ENCODE measurements at places on chromosomes 6 and 20.

DNA sequence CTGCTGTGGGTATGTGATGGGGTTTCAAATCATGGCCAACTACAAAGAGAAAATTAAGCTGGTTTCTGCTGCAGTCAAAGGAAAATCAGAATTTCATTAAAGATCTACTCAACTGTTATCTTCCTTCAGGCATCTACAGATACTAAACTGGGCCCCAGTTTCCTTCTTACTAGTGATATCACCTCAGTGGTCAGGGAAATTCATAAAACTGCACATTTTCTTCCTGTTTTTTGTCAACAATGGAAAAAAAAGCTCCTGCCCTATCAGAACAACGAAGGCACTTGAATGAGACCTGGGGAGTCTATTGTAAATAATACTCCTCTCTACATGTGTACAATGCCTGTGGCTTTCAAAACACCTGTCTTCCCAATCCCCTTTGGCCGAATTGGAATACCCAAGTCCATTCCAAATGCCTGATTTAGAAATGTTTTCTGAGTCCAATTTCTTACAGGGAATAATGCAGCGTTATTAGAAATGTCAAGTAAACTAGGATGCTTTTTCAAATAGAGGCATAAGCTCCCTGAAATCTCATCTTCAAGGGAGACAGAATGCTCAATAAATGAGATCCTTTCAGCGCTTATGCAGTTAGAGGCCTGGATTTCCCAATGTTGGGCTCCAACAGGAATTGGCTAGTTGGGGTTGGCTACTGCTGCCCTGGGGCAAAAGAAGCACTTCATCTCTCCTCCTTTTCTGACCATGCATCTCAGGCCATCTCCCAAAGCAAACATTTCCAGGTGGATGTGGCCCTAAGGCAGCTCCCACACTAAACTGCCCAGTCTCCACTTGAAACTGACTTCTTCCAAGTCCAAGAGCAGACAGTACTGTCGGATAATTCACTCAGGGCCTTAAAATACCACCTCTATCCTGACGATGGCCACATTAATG lies 143.3 kb downstream of the NFATC2 start:
- no peak for DNase-seq

GRCh38 chr20:37319151-37319671 lies 26.7 kb upstream of the SRC start:
- DNase-seq, result no peak

- DNase-seq, result no peak
Measured at GRCh38 chr6:119350202-119350951, 816 bp upstream of the MAN1A1 start.

DNA sequence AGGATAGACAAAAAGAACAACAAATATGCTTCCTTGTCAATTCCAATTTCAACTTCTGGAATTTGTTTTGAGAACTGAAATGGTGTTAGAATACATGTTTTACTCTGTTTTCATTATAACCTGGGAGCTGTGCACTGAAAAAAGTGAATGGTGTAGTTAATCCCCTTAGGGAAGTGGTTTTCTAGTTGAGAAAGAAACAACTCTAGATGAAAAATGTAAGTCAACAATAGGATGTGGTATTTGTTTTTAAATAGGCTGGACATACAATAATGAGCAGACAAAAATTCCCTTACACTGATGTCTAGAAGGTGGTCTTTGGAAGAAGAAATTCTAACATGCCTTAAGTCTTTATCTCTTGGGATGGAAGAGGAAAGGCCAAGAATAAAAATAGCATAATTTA lies 59.9 kb upstream of the TINAG start:
- DNase-seq, result no peak

DNA sequence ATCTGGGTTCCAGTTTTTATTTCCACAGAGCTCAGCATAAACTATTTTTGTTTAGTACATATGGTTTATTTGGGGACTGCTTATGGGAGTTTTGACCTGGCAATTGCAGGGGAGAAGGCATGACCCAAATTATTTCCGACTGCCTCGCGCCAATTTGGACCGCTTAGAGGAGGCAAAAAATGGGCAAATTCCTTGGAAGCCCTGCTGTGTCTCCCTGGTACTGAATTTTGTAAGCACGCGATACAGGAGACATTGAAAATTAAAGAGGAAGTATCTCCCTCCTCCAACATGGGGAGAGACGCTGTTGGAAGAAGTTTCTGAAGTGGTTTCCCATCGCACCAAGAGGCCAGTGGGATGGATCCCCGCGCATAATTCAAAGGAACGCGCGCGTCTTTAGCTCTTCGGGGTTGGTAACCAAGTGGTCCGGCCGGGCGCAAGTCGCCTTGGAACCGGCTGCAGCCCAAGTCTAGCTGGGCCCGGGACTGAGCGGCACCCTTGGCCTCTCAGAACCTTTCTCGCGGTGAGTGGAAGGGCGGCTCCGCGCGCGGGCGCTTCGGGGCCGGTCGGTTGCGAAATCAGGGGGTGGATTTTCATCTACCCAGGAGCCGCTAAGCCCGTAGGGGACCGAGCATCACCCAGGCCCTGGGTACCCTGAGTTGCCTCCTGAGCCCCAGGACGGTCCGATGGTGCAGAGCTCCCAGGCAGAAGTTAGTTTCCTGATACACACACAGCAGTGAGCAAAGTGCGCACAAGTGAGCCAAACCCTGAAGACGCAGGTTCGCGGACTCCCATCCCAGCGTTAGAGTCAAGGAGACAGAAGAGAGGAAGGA lies 6.2 kb downstream of the NKX2-2 start:
- DNase-seq, result no peak

- no peak for DNase-seq
Measured at GRCh38 chr20:1835186-1836035, 59.8 kb upstream of the SIRPA start.

- DNase-seq, result no peak
Measured at GRCh38 chr6:99130897-99131873, 183.4 kb upstream of the FBXL4 start.

DNA sequence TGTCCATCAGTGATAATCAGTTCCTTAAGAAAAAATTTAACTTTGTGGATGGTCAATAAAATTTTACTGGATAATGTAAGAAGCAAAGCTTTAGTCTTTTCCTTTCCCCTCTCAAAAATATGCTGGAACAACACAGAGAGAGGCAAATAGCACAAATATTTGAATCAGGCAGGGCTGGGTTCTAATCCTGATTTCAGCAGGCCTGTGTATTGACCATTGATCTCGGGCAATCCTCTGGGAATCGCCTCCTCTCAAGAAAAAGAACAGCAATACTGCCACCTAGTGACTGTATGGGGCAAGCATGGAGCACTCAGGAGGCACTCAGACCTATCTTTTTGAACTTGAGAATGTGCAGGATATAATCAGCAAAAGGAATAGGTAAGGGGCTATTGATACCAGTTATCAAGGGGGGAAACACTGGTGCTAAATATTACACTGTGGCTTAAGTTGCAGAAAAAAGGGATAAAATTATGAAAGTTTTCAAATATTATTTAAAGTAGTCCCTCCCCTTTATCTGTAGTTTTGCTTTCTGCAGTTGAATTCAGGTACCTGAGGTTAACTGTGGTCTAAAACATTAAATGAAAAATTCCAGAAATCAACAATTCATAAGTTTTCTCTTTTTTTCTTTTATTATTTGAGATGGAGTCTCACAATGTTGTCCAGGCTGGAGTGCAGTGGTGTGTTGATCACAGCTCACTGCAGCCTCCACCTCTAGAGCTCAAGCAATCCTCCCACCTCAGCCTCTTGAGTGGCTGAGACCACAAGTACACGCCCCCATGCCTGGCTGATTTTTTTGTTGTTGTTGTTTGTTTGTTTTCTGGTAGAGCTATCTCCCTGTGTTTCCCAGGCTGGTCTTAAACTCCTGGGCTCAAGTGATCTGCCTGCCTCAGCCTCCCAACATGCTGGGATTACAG lies 91.8 kb upstream of the NHSL1 start:
- DNase-seq, result peak; percentile 30

- DNase-seq, result no peak
Measured at GRCh38 chr6:113857556-113858479, 673 bp downstream of the MARCKS start.

- no peak for DNase-seq
Measured at GRCh38 chr6:133594652-133595110, 294.2 kb upstream of the TCF21 start.

DNA sequence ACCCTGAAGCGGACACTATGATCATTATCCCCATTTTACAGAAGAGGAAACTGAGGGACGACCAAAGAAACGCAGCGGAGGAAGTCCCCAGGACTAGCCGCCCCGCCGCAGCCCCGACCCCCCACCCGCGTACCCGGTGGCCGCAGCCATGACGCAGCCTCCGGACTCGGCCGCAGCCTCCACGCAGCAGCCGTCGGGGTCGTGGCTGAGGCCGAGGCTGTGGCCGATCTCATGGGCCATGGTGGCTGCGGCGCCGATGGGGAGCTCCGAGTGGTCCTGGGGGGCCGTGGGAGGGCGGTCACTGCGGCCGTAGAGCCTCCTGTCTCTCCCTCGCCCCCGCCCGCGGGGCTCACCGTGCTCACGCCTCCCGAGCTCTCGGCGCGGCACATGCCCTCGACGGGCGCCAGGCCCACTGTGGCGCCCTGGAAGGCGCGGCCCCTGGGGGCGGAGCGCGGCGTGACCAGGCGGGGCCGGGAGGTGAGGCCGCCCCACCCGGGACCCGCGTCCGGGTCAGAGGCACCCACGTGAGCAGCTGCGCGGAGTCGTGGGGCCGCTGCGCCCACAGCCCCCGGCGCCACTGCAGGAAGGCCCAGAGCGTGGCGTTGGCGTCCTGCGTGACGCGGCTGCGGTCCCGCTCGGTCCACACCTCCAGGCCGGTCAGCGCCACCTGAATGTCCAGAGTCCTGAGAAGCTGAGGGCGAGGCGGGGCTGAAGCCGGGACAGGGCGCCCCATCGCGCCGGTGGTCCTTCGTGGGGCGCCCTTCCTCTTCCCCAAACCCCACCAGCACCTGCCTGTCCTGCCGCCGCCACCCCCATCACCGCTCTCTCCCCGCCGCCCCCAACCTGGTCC lies 8.4 kb downstream of the ADAM33 start:
- no peak for DNase-seq

All from Jurkat, Clone E6-1 (cell line).